Activated T-cell treated with anti-CD3 and anti-CD28 coated beads for 24 hours (primary cell): ENCODE measurements at places on chromosomes 6 and 20.

DNA sequence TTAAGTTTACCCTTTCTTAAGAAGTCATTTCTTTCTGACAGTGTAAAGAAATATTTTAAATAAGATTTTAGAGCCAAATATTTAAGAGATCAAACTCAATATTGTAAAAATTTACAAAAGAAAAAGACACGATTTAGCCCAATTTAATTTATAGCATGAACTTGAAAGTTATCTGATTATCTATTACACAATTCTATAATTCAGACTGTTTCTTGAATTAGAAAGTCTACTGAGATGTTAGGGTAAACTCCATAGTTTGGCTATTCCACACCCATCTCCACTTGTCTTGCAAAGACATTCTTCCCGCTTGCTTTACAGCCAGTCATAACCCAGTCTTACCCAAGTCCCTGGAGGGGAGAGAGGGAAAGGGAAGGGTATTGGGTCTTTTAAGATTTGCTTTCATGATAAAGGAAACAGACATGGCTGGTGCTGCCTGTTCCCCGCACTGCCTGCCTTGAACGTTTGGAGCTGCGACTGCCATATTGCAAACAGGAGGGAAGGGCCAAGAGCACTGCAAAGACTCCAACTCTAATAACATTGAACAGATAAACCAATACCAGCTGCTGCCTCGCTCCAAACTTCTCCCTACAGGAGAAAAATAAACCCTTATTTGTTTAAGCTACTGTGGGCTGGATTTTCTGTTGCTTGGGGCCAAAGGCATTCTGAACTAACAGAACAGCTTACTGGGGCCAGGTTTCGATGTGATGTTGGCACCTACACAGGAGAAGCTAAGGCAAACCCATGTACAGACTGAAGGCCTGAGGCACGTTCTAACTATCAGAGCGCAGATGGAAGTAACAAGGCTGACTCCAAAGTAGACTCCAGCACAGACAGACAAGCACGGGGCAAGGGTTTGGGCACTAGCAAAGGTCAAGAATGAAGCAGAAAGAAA lies 552.3 kb upstream of the JARID2 start:
- no peak for DNase-seq

GRCh38 chr20:2612073-2612472 lies 40.4 kb upstream of the NOP56 start:
- no peak for DNase-seq

DNA sequence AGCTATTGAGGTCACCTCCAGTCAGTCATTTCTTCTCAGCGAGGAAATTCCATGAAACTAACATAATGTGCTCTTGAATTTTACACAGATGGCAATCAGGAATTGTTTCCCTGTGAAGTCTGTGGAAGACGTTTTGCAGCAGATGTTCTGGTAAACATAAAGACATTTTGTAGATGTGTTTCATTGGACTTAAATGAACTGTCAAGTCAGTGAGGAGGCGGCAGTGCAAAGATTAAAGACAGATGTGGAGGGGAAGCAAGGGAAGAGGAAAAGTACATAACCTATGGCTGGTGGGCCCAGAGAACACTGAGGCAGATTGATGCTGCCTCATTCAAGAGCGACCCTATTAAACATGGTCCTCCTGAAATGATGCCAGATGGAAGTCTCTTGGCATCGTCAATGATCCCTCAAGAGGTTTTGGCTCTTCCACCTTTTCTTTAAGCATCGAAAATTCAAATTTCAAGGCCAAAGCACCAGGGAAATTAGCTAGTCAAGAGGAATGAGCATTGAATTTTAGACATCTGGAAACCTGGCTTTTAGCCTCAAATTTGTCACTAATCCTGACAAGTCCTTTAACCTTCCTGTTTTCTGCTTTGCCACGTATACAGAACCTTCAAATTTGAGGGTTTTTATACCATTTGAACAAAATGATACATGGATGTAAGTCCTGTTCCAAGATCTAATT lies 20.1 kb downstream of the ZC2HC1B start:
- DNase-seq = no peak

DNA sequence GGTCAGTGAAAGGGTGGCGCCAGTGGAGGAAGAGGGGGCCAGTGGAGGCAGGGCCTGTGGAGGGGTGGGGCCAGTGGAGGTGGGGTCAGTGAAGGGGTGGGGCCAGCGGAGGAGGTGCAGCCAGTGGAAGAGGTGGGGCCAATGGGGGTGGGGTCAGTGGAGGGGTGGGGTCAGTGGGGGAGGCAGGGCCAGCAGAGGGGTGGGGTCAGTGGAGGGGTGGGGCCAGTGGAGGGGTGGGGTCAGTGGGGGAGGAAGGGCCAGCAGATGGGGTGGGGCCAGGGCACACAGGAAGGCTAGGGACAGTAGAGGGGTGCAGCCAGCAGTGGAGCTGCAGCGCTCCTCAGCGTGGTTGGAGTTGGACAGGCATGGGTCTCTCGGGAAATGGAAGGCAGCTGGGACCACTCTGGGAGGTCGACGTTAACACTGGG lies 18.7 kb downstream of the ADRM1 start:
- no peak for DNase-seq

- DNase-seq = no peak
Measured at GRCh38 chr6:17710331-17710730, 3.6 kb upstream of the NUP153 start.

DNA sequence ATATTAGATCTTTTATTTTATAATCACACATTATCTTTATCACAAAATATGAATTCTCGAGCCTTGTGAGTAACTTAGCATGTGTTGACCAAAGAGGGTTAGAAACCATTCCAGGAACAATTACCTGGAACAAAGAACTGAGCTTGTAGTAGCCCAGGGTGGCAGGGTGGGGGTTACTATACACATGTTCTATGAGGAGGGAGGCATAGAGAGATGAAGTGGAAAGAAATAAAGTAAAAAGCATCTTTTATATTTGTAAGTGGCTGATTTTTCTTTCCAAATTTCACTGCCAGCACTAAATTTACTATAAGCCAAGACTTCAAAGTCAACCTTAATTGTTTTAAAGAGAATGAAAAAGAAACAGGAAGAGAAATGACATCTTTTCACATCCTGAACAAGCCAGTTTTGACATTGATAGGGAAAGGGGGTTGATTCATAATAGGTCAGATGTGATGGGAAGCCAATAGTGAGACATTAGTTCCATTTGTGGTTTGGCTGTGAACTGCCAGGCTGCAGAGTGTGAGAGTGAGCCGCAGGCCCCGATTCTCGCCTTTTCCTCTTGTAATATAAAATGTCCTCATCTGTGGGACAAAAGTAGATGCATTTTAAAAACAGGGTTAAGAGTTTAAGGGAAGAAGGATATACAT lies 52.7 kb upstream of the MYB start:
- peak; percentile 59 for DNase-seq
